T-helper 17 cell (primary cell): ENCODE measurements at places on chromosomes 6 and 20.

- H3K4me1 ChIP-seq: peaks cover 56% of the 10 kb centered on the region
- H3K27ac ChIP-seq: peak overlapping the region; percentile 14
- DNase-seq: no peak
- H3K27me3 ChIP-seq: no peaks in the 10 kb centered on the region
Observed at GRCh38 chr6:139254196-139254595, 37.6 kb downstream of the TXLNB start.

- H3K4me1 ChIP-seq: no peaks in the 10 kb centered on the region
- DNase-seq: no peak
- no peaks in the 10 kb centered on the region for H3K36me3 ChIP-seq
- H3K27ac ChIP-seq: no peak overlapping the region
Observed at GRCh38 chr6:132298344-132298949, 102.8 kb downstream of the MOXD1 start.

GRCh38 chr6:33822575-33823395, 19.0 kb upstream of the MLN start:
- H3K36me3 ChIP-seq: no peaks in the 10 kb centered on the region
- H3K27me3 ChIP-seq: peaks cover 14% of the 10 kb centered on the region
- no peak for DNase-seq
- no peak overlapping the region for H3K4me3 ChIP-seq

GRCh38 chr6:42049948-42050296, 402 bp upstream of the TAF8 start:
- H3K36me3 ChIP-seq: no peaks in the 10 kb centered on the region
- peak overlapping the region; percentile 95 for H3K27ac ChIP-seq
- peak; percentile 31 for DNase-seq
- H3K4me3 ChIP-seq: peak overlapping the region; percentile 96
- H3K4me1 ChIP-seq: peaks cover 52% of the 10 kb centered on the region
- no peaks in the 10 kb centered on the region for H3K27me3 ChIP-seq
